ENCODE measurements at places on chromosomes 12 and 14.

- no peak for DNase-seq
Measured at GRCh38 chr12:116293687-116294453, 16.4 kb upstream of the MED13L start.

DNA sequence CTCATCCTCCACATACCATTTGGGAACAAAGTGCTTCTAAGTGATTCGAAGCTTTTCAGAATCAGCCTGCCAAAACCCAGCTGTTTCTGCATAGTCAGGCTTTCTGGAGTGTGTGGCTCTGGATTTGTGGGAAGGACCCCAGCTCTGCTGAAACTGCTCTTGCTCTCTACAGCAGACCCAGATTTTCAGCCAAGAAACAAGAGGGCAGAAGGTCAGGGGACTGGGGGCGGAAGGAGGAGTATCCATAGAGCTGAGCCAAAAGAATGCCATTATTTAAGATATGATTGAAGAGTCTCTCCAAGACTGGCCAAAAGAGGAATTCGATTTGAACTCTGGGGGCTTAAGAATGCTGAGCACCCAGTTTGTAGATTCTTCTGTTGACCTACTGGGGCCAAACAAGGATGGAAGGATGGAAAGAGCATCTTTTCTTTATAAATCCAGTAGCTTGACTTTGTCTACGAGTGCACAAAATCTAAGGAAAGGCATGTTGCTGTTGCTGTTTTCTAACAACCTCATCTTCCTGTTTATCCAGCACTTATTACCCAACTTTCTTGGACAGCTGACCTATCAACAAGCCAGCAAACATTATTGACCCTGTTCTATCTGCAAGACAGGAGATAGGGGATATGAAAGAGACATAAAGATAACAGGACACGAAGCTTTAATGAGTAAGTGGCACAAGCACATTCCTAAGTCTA is 29.2 kb downstream of the FBLN5 start:
- no peak for DNase-seq

GRCh38 chr12:81274637-81275529 is 197.0 kb downstream of the ACSS3 start:
- DNase-seq = no peak

DNA sequence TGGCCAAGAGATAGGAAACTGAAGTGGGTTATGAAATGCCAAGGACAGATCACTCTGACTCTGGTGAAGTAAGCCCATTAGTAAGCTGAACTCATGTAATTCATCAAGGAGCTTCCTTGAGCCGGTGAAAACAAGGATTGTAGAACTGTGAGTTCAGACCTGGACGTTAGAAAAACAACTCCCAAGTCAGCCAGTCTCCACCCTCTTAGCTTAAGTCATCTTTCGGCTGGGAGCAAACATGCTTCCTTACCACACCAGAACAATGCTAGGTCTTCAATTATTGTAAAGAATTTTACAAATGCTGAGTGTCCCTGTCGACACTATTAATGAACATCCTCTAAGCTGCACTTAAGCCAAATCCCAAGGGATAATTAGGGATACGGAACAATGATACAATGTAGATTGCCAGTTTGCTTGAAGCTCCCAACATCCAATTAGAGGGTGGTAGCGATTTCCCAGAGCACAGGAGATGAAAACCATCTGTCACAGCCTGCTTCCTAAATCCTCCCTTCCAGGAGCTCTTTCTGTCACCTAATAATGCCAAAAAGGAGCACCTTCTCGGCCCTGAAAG is 45.7 kb upstream of the VASH1 start:
- no peak for DNase-seq

Measured in small intestine (tissue), 16 donors.